ENCODE measurements at places on chromosomes 5 and 9.
A peak's percentile ranks its signal among the peaks of the same experiment; 100 is the strongest.

DNA sequence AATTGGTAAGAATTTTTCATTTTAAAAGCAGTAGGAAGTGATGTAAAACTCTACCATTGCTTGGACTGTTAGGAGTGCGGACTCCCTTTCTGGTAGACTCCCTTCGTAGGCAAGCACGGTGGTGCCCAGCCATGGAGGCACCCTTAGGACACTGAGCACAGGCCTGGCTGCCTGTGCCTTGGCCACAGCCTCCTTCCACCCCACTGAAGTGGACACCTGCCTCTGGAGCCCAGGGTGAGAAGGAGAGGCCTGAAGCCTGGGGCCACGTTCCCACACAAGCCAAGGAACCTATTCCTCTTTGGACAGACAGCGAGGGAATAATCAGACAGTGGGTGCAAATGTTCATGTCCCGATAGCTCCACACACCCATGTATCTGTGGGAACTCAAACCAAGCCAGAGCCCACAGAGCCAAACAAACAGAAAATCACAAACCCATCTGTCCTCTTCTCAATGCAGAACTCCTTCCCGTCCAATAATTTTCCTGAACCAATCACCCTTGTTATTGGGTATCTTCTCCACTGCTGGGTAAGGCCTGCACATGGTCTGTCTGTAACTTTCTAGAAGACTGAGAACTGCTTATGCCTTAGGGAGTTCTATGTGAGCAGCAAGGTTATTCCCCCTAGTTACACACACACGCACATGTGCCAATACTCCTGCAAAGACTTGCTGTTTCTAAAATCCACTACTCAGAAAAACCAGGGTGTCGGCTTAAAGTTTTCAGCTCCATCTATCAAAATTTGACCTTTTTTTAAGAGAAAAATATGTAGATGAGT is 45.2 kb downstream of the UBE2QL1 start:
- DNase-seq: no peak

- DNase-seq: no peak
These were observed 505.5 kb upstream of the WWC1 start for GRCh38 chr5:167785901-167786300.

DNA sequence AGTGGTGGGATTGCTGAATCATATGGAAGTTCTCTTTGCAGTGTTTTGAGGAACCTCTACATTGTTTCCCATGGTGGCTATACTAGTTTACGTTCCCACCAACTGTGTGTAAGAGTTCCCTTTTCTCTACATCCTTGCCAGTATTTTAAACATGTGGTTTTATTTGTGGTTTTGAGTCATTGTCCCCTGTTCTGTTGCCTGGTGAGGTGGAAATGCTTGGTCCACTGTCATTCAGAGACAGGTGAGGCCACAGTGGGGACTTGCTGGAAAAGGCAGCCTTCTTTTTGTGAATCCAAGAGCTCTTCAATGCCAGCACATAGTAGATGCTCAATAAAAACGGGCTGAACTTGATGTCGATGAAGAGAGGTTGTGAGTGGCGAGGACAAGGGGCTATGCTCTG is 44.2 kb downstream of the SH3PXD2B start:
- DNase-seq: no peak

- no peak for DNase-seq
These were observed 3.3 kb downstream of the LPAR1 start for GRCh38 chr9:111034898-111035539.

DNA sequence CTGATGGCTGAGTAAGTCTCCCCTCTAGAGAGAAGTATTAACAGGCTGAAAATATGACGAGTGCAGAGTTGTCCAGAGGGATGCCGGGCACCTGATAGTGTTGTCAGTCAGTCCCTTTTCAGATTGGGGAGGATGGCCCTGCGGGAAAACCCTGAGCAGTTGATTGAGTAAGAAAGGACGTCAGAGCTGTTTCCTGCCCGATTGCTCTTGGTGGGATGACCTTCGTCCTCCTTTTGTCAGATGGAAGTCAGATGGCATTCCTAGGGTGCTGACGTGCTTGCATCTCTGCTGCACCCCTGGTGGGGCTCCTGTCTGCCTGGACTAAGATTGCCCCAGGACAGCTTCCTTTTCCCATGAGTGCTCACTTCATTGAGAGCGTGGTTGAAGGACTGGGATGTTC is 9.8 kb downstream of the ZNF354B start:
- no peak for DNase-seq

DNA sequence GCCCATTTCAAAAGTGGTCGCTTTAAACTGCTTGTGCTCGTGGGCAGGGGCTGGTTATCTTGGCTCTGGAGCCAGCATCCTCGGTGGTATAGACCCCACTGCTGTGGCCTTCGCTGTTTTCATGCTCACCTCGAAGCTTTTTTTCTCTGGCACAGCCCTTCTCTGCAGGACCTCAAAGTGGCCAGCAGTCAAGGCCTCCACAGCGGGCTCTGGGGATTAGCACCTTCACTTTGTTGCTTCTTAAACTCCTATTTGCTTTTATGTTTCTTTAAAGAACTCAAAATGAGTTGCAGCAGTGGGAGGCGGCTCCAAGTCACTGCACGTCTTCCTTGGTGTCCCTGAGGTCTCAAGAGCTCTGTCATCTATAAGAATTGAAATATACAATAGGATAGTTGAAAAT is 165.1 kb downstream of the CACNA1B start:
- no peak for DNase-seq

DNA sequence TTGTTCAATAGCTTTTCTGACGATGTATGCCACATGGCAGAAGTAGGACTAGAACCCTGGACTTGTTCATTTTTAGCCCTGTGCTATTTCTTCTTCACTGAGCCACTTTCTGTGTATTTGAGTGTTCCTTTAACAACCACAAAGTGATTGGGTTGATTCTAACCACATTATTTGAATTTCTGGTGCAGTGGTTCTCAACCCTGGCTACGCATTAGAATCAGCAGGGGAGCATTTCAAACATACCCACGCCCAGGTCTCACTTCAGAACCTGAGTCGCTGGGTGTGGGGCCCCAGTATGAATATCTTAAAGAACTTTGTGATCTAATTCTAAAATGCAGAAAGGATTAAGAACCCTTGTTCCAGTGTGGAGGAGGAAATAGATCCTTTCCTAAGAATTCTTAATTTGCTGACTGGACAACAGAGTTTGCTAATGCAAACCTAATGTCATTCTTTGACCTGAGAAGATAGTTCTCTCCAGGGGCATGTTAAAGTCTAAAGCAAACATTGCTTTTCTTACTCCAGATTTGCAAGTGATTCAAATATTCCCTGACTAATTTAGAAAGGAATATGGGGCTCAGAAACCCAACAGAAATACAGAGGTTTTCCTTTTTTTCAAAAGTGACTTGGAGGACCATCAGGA is 75.4 kb upstream of the GDNF start:
- DNase-seq: no peak

DNA sequence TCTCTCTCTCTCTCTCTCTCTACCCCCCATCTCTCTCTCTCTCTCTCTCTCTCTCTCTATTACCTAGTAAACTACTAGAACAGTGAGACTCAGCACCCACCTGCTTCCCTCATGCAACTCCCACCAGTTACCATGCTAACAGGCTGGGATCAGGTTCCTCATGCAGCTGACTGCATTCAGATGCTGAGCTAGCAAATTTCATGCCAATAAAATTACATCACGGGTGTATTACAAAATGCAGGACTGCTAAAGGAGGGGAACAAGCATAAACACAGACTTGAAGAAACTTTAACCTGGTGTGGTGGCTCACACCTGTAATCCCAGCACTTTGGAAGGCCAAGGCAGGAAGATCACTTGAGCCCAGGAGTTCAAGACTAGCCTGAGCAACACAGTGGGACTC is 76.0 kb downstream of the CEMIP2 start:
- peak; percentile 44 for DNase-seq

GRCh38 chr9:86843206-86843605 is 104.1 kb downstream of the GAS1 start:
- DNase-seq: no peak

DNA sequence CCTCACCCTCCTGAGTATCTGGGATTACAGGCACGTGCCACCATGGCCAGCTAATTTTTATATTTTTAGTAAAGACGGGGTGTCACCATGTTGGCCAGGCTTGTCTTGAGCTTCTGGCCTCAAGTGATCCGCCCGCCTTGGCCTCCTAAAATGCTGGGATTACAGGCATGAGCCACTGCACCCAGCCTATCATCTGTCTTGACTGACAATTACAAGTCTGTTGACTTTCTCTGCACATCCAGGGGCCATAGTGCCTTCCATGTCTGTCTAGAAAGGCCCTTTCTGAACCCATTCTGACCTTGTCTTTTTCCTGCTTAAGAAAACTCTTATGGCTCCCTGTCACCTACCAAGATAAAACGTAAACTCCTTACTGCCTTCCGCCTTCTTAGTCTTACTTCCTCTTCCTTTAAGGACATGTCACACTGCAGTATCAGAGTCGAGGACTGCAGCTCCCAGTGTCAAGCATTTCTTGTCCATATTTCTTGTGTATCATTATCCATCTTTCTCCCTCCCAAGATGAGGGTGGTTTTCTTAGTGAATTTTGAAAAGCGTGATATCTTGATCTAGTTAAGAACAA is 49.9 kb upstream of the SHB start:
- no peak for DNase-seq

GRCh38 chr9:131337131-131337848 is 47.8 kb downstream of the PLPP7 start:
- DNase-seq: no peak

DNA sequence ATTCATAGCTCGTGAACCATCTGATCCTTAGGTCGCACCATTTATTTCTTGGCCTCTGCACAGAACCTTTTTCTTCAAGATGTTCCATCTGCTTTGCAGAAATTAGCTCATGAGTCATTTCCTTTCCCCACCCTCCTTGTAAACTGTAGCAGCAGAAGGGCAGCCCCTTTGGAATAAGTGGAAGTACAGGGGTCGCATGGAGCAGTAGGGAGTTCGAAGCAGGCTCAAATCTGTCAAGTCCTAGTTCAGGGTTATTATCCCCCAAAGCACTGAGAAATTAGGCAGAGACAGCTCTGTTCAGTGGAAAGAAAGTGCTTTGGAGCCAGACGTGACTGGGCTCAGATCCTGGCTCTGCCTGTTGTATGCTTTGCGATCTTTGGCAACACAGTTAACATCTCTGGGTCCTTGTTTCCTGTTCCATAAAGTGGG is 84.2 kb downstream of the SGCD start:
- no peak for DNase-seq

DNA sequence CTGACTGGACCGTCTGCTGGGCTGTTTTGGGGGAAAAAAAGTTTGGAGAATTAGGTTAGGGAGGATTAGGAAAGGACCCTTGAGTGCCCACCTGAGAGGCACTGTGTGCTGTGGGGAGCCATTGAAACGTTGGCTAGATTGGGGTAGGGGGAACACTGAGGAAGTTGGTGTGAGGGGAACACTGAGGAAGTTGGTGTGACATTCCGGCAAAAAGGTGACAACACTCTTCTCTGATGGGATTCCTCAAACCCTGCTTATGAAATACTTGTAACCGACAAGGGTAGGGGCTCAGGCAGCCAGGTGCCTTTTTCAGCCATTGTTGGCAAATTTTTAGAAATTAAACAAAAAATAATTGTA is 1.0 kb downstream of the CYSTM1 start:
- no peak for DNase-seq

DNA sequence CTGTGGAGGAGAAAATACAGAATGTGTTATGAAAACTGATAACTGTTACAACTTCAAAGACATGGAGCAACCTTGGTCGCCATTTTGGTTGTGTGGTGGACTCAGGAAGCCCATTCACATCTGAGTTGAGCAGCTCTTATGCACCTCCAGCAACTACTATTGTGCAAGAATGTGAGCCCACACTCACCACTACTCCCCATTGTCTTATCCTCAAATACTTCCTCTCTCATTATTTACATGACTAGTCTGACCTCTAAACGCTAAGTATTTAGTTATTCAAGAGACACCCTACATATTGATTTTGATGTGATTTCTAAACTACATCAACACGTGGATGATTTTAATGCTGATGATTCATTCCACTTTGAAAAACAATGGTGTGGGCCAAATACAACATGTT is 516.6 kb upstream of the CLINT1 start:
- DNase-seq: no peak

DNA sequence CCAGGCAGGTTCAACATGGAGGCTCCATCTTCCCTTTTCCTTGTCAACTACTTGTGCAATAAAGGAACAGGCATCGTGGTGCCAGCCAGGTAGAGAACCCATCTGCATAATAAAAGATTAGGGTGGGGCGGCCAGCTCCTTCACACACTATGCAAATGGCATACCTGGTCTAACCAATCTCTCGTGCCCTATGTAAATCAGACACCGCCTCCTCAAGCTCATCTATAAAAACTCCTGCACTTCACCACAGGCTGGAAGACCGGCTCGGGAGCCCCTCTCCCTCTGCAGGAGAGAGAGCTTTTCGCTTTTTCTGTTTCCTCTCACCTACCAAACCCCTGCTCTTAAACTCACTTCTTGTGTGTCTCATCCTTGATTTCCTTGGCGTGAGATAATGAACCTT is 244.3 kb upstream of the PUM3 start:
- no peak for DNase-seq

DNA sequence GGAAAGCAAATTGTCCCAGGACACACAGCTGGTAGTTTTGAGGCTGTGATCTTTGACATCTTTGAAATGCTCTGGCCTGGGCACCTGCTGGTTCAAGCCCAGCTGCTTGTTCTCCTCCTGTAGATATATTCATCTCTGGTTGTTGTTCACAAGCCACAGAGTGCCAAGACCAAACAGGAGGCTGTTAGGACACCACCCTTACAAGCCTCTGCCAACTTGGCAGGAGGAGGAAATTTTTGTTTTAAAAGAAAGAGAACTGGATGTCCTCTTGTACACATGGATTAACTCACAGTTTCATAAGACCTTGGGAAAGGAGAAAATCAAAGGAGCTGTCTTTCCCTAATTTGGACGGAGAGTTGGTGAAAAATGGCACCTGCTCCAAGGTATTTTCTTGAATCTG is 8.5 kb upstream of the ZFP62 start:
- DNase-seq: no peak

DNA sequence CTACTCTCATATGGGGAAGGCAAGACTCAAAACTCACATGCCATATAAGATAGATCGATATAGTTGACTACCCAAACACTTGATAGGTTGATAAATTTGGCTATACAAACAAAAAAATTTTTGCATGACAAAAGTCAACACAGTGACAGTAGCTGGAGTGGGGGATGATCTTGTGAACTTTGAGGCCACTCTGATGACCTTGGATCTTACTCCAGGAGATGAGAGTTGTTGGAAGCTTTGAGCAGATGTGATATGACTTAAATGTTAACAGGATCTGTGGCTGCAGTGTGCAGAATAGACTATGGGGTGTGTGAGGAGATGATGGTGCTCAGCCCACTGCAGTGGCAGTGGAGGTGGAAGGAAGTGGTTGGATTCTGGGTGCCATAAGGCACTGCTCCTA is 101.4 kb downstream of the ZFAND5 start:
- DNase-seq: no peak

- no peak for DNase-seq
These were observed 90.3 kb upstream of the PAM start for GRCh38 chr5:102664616-102665335.

DNA sequence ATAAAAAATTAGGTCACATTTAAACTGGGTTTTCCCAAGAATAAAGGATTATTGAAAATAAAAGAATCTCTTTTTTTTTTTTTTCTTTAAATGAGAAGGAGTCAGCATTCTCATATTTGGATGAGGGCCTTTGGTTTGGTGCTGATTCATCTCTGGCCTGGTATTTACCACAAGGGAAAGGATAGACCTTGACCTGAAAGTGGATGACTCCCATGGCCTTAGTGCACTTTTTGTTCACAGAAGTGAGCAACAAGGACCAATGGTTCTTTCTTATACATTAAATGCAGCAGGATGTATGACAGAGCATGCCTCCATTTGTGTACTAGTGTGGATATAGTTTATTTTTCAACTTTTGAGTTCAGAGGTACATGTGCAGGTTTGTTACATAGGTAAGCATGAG is 6.9 kb downstream of the YTHDC2 start:
- no peak for DNase-seq

Data from right lung (tissue), 10 donors.